LoVo (cell line): ENCODE measurements at places on chromosomes 4 and X.
A peak's percentile ranks its signal among the peaks of the same experiment; 100 is the strongest.

- no peak for DNase-seq
These were observed 108.8 kb upstream of the CENPE start for GRCh38 chr4:103306870-103307375.

DNA sequence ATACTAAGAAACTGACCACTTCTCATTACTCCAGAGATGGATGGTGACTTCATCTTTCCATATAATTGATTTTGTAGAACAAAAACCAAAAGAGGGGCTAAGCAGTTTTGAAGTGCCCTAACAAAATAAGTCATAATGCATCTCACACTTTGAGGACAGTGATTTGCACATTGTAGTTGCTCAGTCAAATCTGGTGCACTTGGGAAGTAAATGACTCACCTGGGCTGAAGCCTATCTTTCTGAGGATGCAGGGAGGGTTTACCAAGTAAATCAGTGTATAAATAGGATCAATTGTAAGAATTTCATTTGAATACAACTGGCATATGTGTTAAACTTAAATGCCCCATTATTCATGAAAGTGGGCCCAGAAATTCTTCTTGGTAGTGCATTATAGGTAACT, 134.2 kb downstream of the DCLK2 start:
- DNase-seq: no peak

DNA sequence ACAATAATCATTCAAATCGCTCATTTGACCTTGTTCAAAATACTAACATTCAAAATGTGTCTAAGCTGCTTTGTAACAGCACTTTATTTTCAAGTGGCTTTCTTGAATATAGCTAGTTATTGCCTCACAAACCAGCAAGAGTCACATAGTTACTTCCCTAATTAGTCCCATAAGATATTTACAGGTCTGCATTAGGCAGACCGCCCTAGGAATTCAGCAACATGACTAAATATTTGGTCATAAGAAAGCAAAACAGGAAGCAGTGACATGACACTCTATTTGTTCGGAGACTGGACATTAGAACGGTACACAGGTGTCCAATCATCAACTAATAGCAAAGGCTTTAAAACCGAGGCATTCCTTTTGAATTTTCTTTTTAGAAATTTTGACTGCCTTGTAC, 262.0 kb downstream of the COL25A1 start:
- DNase-seq: no peak

DNA sequence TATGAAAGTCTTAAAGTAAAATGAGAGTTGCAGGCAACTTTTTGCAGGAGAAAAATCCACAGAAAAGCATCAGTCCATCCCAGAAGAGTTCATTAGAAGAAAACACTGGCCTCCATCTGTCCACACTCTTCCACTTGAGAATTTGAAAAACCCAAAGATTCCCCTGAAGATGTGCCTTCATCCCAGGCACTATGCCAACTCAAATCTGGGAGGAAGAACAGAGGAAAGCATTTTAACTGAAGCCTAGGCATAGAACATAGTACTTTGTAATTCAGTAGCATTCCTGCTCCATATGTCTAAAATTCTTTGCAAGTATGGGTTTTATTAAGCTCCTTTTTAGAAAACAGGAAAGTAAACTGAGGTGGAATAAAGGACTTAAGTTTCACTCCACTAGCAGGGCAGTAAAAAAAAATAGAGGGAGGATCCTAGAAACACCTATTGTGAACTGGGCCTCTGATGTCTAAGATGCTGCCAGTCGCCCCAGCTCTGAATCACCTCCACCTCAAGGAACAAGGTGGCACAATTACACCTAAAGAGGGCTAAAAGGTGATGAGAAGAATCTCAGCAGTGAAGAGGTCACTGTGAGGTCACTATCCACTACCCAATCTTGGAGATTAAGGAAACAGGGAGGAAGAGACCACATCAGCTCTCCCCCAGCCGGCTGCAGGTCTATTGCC, 141.9 kb upstream of the FAM241A start:
- DNase-seq: no peak

GRCh38 chr4:70600977-70601376, 8.9 kb downstream of the AMBN start:
- DNase-seq: no peak

GRCh38 chr4:138329506-138330070, 87.4 kb upstream of the SLC7A11 start:
- no peak for DNase-seq

DNA sequence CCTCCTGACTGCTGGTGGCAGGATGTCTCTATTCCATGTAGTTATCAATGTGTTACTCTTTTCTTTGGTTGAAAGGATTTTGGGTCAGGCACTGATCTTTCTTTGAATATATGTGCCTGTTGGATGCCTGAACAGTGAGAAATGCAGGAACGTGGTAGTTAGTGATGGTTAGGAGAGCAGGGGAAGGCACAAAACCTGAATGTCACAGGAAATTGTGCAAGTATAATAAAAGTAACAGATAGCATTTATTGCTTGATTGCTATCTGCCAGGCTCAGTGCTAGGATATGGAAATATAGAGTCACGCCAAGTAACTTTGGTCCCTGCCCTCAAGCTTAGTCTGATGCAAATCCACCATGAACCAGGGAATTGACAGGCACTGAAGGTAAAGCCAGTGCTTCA, 219.8 kb upstream of the FAT1 start:
- peak; percentile 41 for DNase-seq

- DNase-seq: no peak
These were observed 666 bp upstream of the PDS5A start for GRCh38 chr4:39978378-39978775.

GRCh38 chr4:184335520-184335919, 117.8 kb upstream of the ENPP6 start:
- no peak for DNase-seq

- peak; percentile 49 for DNase-seq
These were observed 17.0 kb upstream of the AP1AR start for GRCh38 chr4:112214390-112215264.

GRCh38 chrX:104391906-104392305, 137.2 kb upstream of the ESX1 start:
- DNase-seq: no peak

DNA sequence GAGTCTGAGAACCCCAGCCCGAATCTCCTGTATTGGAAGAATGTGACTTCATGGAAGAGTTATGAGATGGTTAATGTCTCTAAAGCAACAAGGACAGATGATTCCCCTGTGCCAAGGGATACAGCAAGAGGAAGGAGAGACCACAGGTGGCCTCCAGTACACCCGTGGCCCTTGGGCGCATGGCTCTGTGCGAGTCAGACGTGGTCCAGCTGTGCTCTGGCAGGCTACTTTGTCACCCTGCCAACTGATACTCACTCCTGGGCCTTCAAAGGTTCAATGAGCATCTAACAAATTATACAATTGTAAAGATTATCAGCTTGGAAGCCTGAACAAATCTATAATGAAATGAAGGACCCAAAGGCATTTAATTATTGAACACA, 71.7 kb downstream of the NYX start:
- no peak for DNase-seq

GRCh38 chr4:110071466-110071865, 126.9 kb downstream of the ELOVL6 start:
- no peak for DNase-seq

DNA sequence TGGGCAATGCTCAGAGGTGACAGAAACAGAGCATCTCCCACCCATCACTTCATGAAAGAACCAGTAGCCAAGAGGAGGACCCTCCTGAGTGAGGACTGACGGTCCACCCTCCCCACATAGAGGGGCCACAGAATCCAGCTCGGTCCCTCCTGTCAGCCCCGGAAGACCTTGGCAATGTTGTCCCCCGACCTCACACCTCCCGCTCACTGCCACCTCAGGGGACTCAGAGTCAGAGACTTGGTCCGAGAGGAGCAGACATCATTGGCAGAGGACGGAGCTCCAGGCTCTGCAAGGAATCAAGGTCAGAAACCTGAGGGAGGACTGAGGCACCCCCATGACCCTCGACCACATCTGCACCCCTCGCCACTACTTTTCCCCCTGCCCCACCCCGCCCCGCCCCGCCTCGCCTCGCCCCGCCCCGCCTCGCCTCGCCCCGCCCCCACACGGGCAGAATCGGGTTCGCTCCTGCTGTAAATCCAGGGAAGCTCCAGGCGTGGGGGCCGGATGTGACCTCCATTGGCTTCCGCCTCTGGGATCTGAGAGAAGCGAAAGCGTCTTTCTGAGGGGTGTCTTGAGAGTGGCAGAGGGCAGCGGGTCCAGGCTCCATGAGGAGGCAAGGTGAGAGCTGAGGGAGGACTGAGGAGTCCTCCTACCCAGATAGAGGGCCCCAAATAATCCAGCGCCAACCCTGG, at the start of gene MAGEA11:
Gene MAGEA11, plus strand, starts transcription at position 516 of the 692 bp plus-strand sequence. CDS start 1,100 bp downstream, outside the sequence.
- DNase-seq: no peak

GRCh38 chrX:33161829-33162228, 49.5 kb downstream of the DMD start:
- DNase-seq: no peak

GRCh38 chrX:17854531-17854930, 6.6 kb downstream of the RAI2 start:
- DNase-seq: no peak

DNA sequence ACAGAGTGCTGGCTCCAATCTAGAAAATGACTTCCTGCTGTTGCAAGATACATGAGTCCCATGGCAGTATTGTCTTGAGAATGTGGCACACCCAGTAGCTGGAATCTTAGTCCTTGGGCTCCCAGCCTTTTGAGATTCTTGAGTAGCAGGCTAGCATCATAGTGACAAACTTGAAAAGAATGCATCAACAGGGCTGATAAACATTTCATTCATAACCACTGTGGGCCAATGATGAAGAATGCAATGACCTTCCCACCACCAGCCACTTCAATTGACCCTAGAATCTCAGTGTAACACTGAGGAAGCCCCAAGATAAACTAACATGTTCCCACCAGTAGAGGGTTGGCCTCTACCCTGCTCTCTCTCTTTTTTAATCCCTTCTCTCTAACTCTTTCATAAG, 329.3 kb downstream of the GBA3 start:
- DNase-seq: peak; percentile 46

GRCh38 chr4:113824396-113824795, 62.9 kb upstream of the CAMK2D start:
- no peak for DNase-seq

DNA sequence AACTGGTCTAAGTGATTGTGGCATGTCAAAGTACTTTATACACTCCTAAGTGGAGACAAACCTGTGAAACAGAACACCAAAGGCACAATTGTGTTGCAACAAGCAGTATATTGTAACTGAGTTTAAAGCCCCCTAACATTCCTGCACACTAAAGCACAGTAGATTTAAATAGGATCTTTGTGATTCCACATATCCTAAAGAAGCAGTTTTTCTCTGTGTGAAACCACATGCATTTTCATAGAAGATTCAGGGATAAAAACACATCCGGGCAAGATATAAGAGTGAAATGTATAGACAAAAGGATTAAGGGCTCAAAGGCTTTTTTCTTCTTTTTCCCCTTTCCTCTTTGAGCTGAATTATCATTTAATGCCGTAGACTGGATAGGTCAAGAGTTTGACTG, 82.2 kb downstream of the ANK2 start:
- no peak for DNase-seq

GRCh38 chrX:46770000-46770816, 11.3 kb upstream of the SLC9A7 start:
- DNase-seq: no peak

- DNase-seq: no peak
These were observed 57.6 kb upstream of the RAP1GDS1 start for GRCh38 chr4:98203332-98204235.
